ENCODE measurements at places on chromosomes 12 and 14. TPM values are rescaled to one million over a fixed set of nuclear protein-coding genes. Genes with fewer than 3 reads are reported as not detected.

- no peak for DNase-seq
Observed at GRCh38 chr12:108621161-108621560, 12.5 kb downstream of the SELPLG start.

- peak; percentile 18 for DNase-seq
Observed at GRCh38 chr14:80607430-80608190, 333.9 kb downstream of the CEP128 start.

PTPN21 gene
- 20.0 TPM for total RNA-seq

GRCh38 chr12:115078990-115079389 is 395.0 kb upstream of the TBX3 start:
- DNase-seq, result no peak

DNA sequence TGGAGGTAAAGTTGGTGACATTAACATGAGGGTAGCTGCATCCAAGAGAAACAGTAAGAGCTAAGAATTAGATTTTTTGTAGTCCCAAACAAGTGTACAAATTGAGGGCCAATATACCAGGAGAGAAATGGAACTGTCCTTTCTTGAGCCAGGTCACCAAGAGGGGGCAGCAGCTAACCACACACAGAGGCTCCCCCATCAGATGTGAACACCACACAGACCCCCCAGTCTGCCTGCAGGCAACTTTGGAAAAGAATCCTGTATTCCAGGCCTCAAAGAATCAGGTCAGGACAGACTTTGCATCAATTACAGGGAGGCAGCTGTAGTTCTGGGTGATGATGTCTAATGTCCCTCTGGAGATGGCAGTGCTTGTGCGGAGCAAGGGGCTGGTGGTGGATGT is 77.9 kb downstream of the SPTB start:
- no peak for DNase-seq

FOXM1 gene
- total RNA-seq, result 3.6 TPM

TBX5 gene
- total RNA-seq, result not detected

CACNA2D4 gene
- 3.5 TPM for total RNA-seq

- no peak for DNase-seq
Observed at GRCh38 chr12:29255042-29255441, 106.0 kb downstream of the FAR2 start.

DNA sequence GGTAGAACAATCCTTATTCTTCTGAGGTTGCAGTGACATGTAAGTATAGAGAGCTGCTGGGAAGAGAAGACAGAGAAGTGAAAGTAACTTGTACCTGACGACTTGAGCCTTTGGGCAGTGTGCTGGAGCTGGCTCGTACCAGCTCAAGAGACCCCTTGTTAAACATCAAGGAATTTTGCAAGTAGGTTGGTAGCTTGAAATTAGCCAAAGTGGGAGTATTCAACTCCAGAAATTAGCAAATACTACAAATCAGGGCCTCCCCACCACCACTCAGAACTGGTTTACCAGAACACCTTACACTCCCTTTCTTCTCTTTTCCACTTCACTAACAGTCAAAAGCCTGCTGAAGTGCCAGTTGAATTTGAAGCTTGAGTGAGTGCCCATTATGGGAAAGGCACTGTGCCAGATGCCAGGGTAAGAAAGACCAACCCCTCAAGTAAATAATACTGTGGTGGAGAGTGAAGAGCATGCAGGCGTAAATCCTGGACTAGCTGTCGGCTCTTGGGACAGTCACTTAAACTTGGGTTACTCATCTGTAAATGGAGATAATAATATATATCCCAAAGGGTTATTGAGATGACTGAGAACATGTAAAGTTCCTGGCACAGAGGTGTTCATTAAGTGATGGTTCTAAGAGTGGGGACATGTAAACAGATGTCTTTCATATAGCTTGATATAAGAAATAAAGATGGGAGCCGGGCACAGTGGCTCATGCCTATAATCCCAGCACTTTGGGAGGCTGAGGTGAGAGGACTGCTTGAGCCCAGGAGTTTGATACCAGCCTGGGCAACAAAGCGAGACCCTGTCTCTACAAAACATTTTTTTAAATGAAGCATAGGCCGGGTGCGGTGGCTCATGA is 27.0 kb upstream of the EID3 start:
- no peak for DNase-seq

FRMD6 gene
- 35.2 TPM for total RNA-seq

GRCh38 chr14:50060871-50061663 is 55.3 kb downstream of the VCPKMT start:
- peak; percentile 76 for DNase-seq

DNA sequence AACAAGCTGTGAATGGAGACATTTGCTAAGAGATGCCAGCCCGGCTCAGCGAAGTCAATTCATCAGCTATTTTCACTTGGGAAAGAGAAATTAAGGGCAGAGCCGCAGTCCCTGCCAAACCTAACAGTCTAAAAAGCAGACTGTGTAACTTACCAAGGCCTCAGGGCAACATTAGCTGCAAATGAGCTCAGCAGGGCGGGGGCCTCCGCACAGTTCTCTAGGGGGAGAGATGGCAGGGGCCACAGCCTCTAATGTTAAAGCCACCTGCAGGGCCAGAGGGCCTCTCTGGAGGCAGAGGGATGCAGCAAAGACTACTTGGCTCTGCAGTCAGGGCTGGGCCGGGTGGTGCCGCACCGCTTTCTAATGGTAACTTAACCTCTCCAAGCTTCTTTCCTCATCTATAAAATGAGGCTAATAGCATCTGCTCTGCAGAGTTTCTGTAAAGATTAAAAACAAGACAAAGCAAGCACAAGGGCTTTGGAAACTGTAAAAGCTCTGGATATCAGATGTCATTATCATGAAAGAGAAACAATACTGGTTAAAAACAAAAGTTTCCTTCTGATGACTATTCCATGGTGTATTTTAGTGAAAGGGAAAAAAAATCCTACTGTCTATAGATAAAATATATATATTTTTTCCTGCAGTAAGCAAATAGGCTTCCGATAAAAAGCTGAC is 13.4 kb upstream of the GPRC5A start:
- no peak for DNase-seq

GRCh38 chr12:118064608-118065007 is 3.6 kb upstream of the WSB2 start:
- no peak for DNase-seq

- DNase-seq, result no peak
Observed at GRCh38 chr12:113340061-113340460, 5.2 kb upstream of the SLC8B1 start.

GRCh38 chr14:37603688-37604251 is 8.3 kb downstream of the TTC6 start:
- DNase-seq, result no peak

C14orf39 gene
- not detected for total RNA-seq
